ENCODE measurements at places on chromosomes 5 and 9.

- DNase-seq = peak; percentile 61
Observed at GRCh38 chr5:134101686-134102439, 12.6 kb upstream of the TCF7 start.

DNA sequence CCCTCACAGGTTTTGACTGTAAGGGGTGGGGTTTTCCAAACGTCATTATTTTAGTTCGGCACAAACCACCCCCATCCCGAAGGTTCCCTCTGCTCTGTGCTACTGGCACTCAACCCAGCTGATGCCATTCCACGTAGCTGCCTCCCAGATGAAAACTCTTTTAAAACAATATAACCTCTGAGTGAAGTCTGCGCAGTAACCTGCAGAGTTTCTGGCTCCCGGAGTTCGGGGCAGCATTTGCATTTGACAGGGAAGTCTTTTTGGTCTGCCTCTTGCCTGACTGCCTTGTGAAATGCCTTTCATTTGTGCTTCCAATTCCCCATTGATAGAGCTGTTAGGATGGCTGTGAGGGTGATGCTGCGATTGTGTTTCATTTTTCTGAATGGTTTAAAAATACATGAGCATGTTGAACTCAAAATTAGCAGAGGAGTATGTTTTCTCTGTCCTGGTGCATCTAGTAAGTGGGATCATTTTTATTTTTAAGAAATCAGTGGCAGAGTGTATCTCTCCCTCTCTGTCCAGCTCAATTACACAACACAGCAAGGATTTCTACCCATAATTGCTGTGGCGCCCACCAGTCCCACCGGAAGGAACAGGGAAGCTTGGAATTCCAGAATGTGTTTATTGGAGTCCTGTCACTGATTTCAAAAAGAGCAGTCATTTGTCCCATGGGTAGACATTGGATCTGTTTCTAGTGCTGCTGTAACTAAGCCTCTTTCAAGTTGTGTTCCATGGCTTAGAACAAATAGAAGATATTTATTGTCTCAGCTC is 24.8 kb downstream of the ADCY2 start:
- no peak for DNase-seq

GRCh38 chr9:133004999-133005760 is 25.6 kb upstream of the GTF3C5 start:
- no peak for DNase-seq

GRCh38 chr5:178404987-178405386 is 172.4 kb upstream of the PHYKPL start:
- no peak for DNase-seq

DNA sequence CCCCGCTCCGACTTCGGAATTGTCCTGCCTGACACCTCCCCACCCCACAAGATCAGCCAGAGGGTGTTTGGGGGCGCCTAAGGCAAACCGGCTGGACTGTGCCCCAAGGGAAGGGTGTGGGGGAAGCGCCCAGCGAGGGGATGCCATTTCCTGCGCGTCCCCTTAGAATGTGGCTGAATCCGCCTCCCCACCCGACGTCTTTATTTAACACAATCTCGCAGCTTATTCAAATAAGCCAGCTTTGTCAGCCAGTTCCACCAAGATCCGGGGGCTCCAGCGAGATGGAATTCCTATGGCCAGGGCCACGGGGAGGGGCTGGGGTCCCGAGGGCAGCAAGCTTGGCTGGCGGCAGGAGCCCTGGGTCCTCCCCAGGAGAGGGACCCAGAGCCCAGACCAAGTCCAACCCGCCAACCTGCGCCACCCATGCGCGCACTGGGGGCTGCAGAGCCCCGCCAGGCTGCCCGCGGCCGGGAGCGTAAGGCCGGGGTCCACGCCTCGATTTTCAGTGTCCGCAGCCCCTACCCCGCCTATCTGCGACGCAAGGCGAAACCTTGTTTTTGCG is 7.4 kb downstream of the IRX4 start:
- DNase-seq = no peak

- DNase-seq = no peak
Observed at GRCh38 chr5:143004361-143005145, 234.4 kb downstream of the ARHGAP26 start.

DNA sequence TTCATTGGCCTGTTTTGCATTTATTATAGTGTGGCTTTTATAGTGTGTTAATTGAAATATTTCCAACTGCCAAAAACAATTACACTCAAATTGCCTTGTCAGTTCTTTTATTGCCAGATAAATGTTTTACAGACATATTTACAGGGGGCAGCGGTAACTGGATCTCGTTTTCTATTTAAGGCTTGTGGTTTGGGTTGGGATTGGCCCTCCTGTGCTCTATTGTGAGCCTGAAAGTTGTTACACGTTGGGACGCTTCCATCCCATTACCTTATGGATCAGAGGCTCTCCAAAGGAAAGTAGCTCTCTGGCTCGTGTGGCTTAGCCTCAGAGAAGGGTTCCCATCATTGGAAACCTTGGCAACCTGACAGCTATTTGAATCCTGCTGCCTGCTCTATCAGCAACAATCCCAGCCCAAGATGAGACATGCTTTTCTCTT is 20.8 kb downstream of the DNAI1 start:
- DNase-seq = no peak

DNA sequence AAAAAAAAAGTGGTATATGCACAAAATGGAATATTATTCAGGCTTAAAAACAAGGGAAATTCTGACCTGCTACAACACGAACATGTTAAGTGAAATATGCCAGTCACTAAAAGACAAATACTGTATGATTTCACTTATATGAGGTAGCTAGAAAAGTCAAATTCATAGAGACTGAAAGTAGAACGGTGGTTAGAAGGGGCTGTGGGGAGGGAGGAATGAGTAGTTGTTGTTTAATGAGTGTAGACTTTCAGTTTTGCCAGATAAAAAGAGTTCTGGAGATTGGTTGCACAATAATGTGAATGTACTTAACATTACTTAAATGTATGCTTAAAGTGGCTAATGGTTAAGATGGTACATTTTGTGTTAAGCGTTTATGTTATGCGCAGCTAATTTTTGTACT is 79.5 kb upstream of the IL12B start:
- no peak for DNase-seq
